Stimulated activated CD8-positive, alpha-beta memory T cell treated with anti-CD3 and anti-CD28 coated beads, Interleukin-7, amount 100 ng/mL, for 1 hour (primary cell): ENCODE measurements at places on chromosomes 3 and 15.

DNA sequence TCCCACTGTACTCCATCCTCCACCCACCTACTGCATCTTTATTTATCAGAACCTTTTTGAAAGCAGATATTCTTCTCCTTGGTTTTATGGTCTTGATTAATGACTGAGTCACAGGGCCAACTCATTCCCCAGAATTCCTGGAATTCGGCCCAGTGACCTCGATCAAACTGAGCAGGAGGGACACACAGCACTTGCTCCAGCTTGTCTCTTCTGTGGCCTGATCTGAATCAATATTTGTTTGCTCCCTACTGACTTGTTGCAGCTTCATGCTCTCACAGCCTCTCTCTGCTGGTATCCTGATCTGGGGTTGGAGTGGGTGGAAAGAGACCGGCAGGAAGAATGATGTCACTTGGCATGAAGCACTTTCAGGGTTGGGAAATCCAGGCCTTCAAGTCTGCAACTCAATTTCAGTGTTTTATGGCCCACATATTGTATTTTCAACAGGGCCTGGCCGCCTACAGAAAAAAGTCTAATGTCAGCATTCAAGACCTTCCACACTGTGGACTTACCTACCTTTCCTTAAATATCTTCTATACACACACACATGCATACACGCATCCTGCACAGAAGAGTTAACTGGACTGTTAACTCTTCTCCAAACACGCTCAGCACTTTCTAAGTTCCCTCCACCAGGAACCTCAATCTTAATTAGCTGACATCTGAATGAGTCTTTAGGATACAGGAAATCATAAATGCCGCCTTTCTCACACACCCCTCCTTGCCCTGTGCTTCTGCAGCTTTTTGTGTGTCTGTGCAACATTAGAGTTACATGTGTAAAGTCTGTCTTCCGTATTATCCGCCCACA is 4.6 kb downstream of the ANXA2 start:
- DNase-seq = no peak

DNA sequence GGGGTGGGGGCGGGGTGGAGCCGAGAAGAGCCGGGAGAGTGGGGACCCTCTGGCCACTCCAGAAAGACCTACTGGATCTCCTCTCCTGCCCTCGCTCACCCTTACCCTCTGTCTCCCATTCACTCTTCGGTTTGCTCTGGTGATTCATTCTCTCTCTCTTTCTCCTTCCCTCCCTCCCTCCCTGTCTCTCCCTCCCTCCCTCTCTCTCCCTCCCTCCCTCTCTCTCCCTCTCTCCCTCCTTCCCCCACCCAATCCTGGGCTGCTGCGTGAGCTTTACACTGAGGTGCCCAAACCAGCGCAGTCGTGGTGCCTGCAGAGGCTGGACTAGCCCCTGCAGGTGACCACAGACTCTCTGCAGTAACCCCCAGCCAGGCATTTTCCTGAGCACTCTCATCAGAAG is 32.2 kb upstream of the ADAMTS17 start:
- no peak for DNase-seq

- DNase-seq = no peak
Measured at GRCh38 chr15:66132251-66132816, 121.2 kb downstream of the MEGF11 start.

GRCh38 chr15:41331833-41332193 is 578 bp downstream of the OIP5 start:
- no peak for DNase-seq

- DNase-seq = no peak
Measured at GRCh38 chr3:123317716-123318115, 116.0 kb downstream of the SEC22A start.

DNA sequence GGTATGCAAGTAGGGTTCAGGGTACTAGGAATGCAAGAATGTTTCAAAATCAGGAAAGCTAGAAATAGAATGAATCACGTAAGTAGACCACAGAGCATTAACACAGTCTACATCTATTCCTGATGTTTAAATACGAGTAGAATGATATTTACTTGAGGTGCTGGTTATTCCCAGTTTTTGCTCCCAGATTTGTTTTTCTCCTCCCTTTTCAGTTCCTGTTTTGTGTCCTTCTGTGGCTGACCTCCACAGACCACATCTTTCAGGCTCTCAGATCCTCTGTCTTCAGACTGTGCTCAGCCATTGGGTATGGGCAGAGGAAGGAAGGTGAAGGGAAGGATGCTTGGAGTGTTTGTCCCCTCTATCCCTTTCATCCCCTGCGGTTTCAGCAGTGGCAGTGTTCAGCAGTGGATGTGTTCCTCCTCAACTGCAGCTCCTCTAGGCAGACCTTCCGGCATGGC is 276.6 kb downstream of the ZNF621 start:
- no peak for DNase-seq

DNA sequence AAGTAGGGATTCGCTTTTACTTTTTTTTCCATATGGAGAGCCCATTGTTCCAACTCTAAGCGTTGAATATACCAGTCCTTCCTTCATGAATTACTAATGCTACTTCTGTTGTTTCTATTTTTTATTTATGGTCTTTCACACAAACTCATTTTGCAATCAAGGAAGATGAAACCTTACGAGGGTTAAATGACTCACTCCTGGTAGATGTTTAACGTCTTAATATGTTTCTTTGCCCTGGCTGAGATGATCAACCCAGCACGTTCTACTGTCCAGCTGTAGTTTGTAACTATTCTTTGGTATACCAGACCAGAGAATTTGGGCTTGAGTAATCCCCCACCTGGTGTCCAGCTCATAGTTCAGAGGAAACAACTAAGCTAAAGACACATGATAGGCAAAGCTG is 23.1 kb downstream of the CDCP1 start:
- DNase-seq = no peak

GRCh38 chr3:10440684-10441083 is 64.7 kb downstream of the ATP2B2 start:
- DNase-seq = no peak

DNA sequence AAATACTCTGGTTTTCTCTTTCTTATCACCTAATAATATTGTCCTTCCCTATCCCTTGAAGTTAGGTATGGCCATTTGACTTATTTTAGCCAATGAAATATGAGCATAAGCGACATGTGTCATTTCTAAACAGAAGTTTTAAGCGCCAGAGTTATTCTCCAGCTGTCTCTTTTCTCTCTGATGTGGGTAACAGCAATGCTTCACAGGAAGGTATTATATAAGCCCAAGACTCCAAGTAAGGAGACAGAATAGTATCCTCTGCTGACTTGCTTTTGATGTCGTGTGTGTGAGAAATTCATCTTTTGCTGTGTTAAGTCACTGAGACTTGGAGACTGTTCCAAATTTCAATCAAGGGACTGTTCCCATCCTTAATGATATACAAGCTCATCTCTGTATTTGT is 224.6 kb upstream of the NECTIN3 start:
- DNase-seq = no peak

DNA sequence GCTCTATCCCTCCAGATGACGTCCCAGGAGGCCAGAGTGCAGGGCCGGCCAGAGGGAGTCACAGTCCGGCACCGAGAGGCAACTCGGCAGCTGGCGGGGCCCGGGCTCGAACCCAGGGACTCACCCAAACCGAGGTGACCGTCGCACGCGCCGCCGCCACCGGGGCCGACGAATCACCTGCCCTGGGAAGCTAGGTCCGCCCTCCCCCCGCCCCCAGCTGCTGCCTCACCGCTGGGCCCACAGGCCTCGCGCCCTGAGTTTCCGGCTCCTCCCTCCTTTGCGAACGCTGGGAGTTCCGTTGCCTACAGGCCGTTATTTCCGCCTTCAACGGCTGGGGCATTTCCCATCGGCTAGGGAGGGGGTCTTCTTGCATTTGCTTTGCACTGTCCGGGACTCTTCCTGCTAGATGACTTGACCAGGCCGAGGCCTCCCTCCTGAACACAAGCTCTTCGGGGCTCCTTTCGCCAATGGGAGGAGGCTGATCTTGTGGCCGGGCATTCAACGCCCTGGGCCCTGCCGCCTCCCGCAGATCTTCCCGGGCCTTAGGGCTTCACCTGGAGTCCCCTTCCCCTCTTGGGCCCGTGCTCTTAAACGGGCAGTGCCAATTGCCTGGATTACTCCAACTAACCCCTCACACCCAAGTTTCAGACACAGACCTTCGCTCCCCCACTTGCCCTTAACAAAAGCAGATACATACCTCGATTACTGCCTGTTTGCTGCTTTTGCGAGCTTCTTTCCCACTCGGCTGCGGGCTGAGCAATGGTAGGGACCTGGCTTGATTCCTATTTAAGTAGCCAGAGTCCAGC is at the start of gene SNUPN:
Gene SNUPN, minus strand, starts transcription at position 184 of the 806 bp plus-strand sequence. CDS start 4,674 bp downstream, outside the sequence.
- peak; percentile 83 for DNase-seq

GRCh38 chr3:52714335-52715302 is 8.7 kb downstream of the SPCS1 start:
- no peak for DNase-seq

GRCh38 chr15:66701422-66702034 is 508 bp upstream of the SMAD6 start:
- DNase-seq = peak; percentile 8

- DNase-seq = no peak
Measured at GRCh38 chr15:63405159-63405558, 23.5 kb upstream of the CA12 start.

- DNase-seq = no peak
Measured at GRCh38 chr3:134974624-134975023, 179.6 kb downstream of the EPHB1 start.

DNA sequence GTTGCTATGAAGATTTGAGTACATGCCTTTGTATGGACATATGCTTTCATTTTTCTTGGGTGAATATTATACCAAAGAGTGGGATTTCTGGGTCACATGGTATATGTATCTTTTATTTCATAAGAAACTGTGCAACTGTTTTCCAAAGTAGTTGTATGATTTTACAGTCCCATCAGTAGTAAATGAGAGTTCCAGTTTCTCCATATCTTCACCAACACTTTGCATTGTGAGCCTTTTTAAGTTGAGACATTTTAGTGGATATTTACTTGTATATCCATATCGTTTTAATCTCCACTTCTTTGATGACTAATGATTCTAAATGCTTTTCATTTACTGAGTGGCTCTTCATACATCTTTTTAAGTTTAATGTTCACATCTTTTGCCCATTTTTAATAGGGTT is 20.3 kb downstream of the MEF2A start:
- DNase-seq = no peak

DNA sequence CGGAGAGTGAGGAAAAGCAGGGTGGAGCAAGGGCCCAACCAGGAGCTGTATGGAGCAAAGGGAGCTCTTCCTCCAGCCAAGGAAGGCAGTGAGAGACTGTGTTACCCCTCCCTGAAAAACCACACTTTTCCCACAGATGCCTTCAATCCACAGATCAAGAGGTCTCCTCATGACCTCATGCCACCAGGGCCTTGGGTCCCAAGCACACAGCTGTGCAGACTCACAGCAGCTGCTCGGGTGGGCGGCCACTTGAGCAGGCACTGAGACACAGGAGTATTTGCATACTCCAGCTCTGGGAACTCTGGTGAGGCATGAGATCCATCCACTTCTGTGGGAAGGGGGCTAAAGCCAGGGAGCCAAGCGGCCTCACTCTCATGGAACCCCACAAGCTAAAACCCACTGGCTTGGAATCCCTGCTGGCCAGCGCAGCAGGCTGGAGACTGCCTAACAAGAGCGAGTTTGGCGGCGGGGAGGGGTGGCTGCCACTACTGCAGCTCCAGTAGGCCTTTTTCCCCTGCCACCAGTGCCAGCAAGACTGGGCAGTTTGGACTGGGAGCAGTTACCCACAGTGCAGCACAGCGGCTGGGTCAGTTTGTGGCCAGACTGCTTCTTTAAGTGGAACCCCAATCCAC is 880.6 kb upstream of the ARPP21 start:
- no peak for DNase-seq

GRCh38 chr3:64072126-64072525 is 48.8 kb upstream of the PSMD6 start:
- no peak for DNase-seq

DNA sequence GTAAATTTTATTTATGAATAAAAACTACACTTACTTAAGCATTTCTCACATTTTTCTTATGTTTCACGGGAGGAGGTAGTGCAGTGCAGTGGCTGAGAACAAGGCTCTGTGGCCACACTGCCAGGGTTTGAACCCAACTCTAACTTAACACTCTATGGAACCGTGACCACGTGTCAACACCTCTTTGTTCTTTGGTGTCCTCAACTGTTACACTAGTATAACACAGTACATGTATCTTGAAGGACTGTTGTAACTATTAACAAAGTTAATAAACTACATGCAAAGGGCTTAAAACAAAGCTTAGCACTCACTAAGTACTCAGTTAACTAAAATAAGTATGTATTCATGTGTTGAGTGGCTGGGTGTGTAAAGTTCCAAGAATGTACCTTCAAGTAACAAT is 19.5 kb downstream of the CD47 start:
- DNase-seq = no peak

DNA sequence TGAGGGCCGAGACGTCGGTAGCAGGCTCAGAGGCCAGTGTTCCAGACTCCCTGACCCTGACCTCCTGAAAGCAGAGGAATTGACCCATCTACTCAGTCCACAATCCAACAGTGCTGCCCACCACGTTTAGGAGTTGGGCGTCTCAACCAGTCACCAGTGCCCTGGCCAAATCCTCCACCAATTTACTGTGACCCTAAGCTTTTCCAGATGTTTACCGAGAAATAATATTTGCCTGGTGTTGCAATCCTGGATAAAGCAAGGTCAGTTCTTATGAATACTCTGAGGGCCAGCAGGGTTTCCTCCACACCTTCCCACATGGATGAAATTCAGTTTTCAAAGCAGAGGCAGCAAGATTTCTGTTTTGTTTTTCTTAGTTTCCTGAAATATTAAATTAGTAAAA is 7.5 kb upstream of the APOD start:
- no peak for DNase-seq

DNA sequence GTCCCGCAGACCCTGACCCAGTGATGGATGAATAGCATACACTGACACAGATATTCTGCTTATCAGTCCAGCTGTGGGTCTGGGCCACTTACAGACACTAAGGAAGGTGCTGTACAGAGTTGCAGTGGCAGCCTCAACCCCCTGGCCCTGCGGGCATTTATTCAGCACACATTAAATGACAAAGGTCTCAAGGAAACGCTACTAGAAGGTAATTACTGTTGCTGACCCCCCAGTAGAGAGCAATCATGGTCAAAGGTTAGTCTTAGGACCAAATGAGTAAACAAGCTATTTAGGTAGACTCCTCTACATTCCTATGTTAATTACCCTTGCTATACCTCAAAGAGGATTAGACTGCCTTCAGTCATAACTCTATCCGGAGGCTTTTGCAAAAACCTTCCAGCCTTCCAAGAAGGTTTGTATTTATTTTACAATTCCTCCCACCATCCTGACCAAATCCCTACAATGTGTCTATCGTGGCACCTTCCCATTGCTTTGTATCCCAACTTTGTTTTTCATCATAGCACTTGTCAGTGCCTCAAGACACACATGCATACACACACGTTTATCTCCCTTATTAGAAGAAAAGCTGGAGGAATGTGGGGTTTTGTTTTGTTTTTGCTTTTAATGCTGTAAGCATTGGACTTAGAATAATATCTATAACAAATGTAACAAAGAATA is 227.9 kb downstream of the PYDC2 start:
- DNase-seq = no peak

GRCh38 chr15:64096668-64097384 is 1.0 kb downstream of the SNX1 start:
- DNase-seq = no peak

GRCh38 chr15:56537881-56538280 is 72.9 kb upstream of the MNS1 start:
- peak; percentile 4 for DNase-seq

- DNase-seq = no peak
Measured at GRCh38 chr15:52337198-52337853, 41.7 kb upstream of the MYO5C start.

- peak; percentile 52 for DNase-seq
Measured at GRCh38 chr3:50436114-50436674, 67.2 kb downstream of the CACNA2D2 start.
